Ammon's horn (tissue), 1 donor: ENCODE measurements at places on chromosomes 2 and 18.

DNA sequence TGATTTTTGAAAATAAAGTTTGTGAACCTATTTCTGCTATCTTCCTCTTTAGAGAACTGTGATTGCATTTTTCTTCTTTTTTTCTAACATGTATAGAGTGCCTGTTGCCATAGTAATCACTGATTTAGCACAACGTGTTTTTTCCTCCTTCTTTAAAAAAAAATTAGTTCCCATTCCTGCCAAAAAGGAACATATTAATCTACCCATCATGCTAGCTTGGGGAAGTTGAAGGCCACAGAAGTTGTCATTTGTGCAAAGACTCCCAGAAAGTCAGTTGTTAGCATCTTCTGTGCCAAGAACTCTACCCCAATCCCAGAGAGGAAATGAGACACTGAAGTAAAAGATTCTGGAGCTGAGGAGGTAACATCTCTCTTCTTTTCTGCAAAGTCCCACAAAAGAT, 57.3 kb downstream of the SLC8A1 start:
- peak; percentile 52 for DNase-seq

DNA sequence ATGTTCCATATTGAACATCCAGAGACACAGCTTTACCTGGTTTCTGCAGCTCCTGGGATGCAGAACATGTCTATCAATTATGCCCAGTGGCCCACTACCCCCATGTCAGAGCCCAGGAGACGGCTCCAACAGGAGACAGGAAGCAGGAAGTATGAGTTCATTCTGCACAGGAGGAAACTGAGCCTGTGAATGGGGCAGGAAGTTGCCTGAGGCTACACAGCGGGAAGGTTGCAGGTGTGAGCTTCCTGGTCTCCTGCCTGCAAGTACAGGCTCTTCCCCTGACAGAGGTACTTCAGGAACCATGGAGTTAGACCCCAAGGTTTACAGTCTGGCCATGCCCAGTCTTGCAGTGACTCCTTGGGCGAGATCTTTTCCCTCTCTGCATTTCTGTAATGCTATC, 2.8 kb upstream of the BOK start:
- DNase-seq: no peak

GRCh38 chr2:69166812-69167468, 154.0 kb downstream of the ANTXR1 start:
- peak; percentile 51 for DNase-seq

- DNase-seq: no peak
Measured at GRCh38 chr2:215771241-215771640, 242.1 kb downstream of the MREG start.

DNA sequence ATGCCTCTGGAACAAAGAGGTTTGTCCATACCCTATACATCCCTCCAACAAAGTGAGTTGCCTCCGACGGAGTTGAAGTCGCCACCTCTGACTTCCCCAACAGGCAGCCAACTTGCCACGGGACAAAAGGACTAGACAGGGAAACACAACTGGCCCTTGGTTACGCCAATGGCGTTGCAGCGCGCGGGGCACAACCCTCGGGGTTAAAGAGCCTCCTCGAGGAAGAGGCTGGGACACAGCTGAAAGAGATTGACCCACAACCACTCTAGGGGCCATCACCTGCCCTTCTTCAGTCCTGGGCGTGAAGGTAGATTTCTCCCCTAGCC, 545 bp downstream of the GTF3C2 start:
- peak; percentile 16 for DNase-seq

DNA sequence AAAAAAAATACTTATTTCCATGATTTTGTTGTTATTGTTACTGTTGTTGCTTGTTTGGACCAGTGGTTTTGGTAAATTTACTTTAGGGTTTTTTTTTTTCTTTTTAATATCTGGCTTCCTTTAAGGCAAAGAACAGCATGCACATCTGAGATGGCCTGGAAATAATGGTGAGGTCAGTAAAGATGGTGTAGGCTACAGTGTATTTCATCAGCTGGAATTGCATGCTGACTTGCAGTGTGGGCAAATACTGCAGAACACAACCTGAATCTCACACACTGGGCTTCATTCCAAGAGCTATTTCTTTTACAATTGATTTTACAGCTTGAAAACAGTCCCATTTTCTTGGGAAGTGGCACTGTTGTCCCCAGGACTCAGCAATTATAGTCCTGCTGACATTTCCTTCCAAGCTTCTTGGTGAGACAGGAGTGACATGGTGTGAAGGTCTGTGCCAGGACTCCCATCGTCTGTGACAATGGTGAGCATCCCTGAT, 376.1 kb upstream of the SOX11 start:
- no peak for DNase-seq

GRCh38 chr2:69801745-69802290, 27.6 kb upstream of the GMCL1 start:
- no peak for DNase-seq

- DNase-seq: no peak
Measured at GRCh38 chr2:196475611-196476010, 163.9 kb upstream of the CCDC150 start.
